ENCODE measurements at places on chromosomes 3 and 15.

GRCh38 chr3:126205717-126206655 lies 25.6 kb upstream of the ALDH1L1 start:
- DNase-seq, result no peak

GRCh38 chr15:55737373-55737772 lies 5.6 kb downstream of the PRTG start:
- DNase-seq, result no peak

DNA sequence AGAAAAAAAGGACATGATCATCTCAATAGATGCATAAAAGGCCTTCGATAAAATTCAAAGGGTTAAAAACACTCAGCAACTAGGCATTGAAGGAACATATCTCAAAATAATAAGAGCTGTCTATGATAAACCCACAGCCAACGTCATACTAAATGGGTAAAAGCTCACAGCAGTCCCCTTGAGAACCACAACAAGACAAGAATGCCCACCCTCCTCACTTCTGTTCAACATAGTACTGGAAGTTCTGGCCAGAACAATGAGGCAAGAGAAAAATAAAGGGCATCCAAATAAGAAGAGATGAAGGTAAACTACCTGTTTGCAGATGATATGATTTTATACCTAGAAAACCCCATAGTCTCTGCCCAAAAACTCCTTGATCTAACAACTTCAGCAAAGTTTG lies 619.7 kb upstream of the LMCD1 start:
- no peak for DNase-seq

DNA sequence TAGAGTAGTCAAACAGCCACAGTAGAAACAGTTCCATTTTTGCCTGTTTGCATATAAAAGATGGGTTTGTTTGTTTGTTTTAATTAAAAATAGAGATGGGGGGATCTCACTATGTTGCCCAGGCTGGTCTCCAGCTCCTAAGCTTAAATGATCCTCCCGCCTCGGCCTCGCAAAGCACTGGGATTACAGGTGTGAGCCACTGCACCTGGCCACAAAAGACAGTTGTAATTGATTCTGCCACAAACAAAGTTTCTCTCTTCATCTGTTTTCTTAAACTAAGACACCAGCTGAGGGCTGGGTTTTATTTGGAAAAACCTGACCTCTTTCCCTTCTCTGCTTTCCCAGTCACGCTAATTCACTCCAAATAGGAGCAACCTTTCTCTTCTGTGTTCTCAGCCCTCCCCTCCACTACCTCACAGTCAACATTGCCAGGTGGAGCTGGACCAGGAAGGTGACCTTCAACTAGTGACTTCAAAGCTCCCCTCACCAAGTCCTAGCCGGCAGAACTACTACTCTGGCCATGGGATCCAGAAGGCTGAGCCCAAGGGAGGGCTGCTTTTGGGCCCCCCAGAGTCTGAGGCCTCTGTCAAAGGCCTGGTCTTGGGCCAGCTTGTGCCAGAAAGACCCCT lies 1.5 kb upstream of the IDH2 start:
- no peak for DNase-seq

GRCh38 chr3:86225461-86225860 lies 765.5 kb downstream of the VGLL3 start:
- DNase-seq, result no peak

GRCh38 chr3:193598202-193598601 lies 5.2 kb downstream of the OPA1 start:
- DNase-seq, result no peak

DNA sequence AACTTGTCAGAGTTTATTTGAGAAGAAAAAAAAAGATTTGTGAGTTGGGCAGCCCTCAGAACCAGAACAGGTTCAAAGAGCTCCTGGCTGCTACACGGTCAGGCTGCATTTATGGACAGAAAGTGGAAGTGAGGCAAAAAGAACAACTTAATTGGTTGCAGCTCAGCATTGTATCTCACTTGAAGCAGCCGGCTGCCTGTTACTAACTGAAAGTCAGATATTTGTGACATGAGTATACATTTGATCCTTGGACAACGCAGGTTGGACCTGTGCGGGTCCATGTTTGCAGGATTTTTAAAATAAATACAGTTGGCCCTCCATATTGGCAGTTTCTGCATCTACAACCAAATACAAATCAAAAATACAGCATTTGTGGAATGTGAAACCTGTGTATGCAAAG lies 7.5 kb upstream of the ALDH1L1 start:
- no peak for DNase-seq

DNA sequence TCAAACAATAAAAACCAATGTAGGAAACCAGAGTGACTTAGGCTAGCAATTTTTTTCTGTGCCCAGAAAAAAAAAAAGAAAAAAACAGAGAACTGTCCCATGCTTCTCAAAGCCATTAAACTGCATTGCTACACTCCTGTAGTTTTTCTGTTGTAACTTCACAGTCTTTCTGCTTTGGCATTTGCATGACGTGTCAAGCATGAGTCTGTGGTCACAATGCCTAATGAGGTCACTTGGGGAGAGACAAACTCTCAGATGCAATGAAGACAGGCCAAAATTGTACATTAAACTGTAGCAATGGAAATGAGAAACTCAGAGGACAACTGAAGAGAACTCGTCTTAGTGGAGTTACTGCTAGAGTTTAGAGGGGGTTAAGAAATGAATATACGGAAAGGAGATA lies 30.8 kb downstream of the CCDC80 start:
- DNase-seq, result no peak

DNA sequence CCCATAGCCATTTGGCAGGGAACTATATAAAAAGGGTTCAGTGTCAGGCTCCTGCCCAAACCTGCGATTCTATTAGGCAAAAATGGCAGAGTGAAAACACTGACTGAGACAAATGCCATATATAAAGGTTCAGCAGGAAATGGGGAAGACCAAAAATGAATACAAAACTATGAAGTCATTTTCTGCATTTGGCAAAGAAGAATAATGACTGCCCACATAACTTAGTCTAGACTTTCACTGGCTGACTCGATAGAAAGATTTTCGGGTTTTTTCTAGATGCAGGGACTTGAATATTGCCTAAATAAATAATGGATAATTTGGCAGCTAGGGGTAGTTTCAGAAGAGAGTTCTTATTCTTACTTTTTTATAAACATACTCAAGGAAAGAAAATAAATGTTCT lies 178.0 kb downstream of the TPRG1 start:
- DNase-seq, result no peak

DNA sequence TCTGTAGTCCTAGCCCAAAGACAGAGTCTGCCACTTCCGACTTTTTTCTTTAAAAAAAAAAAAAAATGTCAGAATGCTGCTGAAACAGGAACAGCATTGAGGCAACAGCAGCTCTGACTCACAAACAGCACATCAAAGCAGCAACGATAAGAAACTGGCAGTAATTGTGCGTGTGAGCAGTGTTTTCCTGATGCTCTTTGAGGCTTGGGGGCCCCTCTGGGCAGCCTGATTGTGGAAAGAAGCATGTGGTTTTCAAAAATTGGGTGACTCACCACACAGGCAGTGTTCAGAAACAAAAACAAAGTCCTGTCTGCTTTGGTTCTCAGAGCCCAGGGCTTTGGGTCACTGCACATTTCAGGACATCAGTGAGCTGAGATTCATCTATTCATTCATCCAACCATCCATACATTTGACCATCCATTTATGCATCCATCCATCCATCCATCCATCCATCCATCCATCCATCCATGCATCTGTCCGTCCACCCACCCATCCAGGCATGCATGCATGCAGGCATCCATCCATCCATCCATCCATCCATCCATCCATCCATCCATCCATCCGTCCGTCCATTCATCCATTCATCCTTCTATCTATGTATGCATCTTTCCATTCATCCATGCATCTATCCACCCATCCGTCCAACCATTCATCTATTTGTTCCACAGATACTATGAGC lies 308.4 kb downstream of the RPLP1 start:
- DNase-seq, result peak; percentile 59

- DNase-seq, result no peak
Measured at GRCh38 chr3:128548426-128549282, 55.7 kb upstream of the GATA2 start.

GRCh38 chr3:153889905-153890334 lies 231.3 kb upstream of the ARHGEF26 start:
- DNase-seq, result no peak

DNA sequence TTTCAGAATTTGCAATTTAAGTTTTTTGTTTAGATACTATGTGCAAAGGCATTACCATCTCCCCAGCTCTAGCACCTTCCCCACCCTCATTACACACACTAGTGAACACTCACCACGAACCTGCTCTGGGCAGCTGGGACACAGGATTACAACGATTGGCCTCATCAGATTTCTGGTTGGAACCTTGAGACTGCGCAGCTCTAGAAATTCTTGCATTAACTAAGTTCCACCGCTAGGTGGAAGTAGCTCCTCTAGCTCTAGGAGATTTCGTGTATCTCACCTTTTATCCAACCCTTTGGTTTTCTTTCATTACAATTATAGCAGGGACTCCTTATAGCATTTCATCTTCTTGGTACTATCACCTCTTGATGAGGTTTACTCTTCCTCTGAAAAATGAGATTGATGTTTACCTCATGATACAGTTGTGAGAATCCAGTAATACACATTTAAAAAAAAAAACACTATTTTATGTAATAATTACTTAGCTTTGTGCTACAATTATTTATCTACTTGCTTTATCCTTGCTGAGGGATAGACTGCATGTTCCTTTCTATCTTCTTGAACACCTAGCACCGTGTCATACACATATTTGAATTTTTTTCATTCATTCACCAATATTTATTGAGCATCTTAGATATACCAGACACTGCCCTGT lies 28.7 kb upstream of the PLOD2 start:
- DNase-seq, result no peak

- no peak for DNase-seq
Measured at GRCh38 chr15:92954578-92954977, 54.5 kb downstream of the CHD2 start.

DNA sequence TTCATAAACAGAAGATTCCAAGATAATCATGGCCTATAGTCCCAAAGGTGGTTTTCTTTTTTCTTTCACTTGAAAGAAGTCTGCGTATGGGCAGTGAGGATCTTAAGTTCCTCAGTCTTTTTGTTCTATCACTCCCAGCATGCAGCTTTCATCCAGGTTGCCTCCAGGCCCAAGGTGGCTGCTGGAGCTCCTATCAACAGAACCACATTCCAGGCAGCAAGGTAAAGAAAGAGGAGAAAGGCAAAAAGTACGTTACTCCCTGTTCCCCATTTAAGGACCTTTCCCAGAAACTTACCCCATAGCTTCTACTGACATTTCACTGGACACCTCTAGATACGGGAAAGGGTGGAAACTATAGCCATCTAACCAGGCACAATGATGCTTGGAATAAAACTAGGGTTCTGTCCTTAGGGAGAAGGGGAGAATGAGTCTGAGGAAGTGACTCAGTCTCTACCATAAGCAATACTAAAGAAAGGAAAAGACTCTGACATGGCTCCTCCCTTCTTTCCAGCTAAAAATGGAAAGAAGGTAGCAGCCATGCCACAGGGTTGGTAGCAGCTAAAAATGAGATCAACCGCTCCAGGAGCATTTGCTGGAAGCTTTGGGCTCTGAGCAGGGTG lies 313.9 kb upstream of the NR2E3 start:
- DNase-seq, result no peak

DNA sequence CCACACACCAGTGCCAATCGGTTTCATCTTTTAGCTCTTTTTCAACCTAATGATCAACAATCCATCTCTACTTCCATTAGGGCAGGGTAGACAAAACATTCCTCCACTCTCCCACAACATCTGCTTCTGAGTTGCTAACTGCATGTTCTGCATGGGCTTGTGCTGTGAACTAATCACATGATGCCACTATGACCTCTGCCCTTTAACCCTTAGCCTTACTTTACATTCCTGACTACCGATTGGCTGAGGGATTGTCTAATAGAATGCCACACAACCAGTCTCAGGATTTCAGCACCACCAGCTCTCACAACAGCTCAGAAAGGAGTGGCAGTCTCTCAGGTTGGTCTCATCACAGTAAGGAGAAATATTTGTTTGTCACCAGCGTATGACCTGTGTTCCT lies 562.8 kb downstream of the ROBO2 start:
- DNase-seq, result no peak

DNA sequence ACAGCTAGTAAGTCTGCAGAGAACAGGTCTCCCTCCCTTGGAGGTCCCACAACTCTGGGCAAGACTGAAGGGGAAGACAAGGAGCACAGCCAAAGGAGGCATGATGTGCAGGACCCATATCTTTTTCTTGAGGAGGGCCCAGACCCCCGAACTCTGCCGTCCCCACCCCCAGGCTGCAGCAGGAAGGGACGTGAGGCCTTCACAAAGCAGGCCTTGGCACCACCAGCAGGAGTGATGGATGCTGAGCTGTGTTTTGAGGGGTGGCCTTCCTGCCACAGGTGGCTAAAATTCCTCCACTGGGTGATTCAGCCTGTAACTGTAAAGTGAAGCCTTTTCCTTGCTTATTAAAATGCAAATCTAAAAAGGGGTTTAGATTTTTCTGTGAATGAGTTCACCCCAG lies 8.6 kb downstream of the PLA2G4D start:
- DNase-seq, result no peak

DNA sequence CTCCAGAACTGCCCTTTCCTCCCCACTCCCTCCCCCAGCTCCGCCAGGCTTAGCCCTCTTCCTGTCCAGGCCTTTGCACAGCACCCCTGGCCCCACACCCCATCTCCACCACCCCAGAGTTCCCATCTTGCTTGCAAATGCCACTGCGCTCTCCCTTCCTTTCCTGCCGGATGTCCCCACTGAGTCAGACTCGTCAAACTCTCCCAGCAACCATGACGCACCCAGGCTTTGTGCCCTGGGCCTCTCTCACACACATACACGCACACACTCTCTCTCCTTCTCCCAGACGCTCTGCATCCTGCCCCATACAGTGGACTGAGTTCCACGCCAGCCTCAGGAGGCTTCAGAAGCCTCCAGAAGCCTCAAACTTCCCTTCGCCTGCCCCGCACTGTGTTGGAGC lies 2.8 kb upstream of the CCDC9B start:
- DNase-seq, result no peak

GRCh38 chr3:122353215-122353614 lies 28.2 kb downstream of the CSTA start:
- DNase-seq, result no peak

Data from stimulated activated CD8-positive, alpha-beta memory T cell treated with anti-CD3 and anti-CD28 coated beads, Interleukin-4, amount 100 ng/mL, for 1 hour (primary cell).